ENCODE measurements at places on chromosomes 7 and 10.

DNA sequence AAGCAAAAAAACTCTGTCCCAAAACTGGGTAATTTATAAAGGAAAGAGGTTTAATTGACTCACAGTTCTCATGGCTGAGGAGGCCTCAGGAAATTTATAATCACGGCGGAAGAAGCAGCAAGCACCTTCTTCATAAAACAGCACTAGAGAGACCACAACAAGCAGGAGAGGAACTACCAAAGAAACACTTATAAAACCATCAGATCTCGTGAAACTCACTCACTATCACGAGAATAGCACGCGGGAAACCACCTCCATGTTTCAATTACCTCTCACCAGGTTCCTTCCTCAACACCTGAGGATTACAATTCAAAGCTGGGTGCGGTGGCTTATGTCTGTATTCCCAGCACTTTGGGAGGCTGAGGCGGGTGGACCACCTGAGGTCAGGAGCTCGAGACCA is 48.5 kb downstream of the PDIA4 start:
- DNase-seq: peak; percentile 64

DNA sequence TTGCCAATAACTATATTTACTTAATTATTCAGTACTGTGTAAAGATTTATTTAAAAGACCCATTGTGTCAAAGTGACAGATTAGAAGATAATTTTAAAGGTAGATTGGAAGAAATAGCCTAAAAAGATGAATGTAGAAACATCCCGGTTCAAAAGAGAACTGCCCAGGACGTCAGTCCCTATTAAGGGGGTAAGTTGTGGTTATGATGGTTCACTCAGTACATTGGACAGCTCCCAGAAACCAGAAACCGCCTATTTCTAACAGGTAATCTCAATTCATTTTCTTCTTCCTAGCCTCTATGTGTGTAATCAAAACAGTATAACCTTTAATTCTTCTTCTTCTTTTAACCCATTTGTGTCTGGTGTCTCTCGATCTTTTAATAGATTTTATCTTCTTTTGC is 1.5 kb upstream of the FERD3L start:
- no peak for DNase-seq

- no peak for DNase-seq
Measured at GRCh38 chr10:132109341-132110110, 43.8 kb downstream of the JAKMIP3 start.

GRCh38 chr10:47384148-47384921 is at the start of gene ZNF488:
Gene ZNF488 (minus strand): TSS chr10:47384293. CDS start chr10:47368829, 15,464 bp downstream.
- peak; percentile 74 for DNase-seq

GRCh38 chr7:91973639-91974038 is 33.0 kb downstream of the AKAP9 start:
- no peak for DNase-seq

- no peak for DNase-seq
Measured at GRCh38 chr10:13794992-13795612, 208.3 kb downstream of the PRPF18 start.

DNA sequence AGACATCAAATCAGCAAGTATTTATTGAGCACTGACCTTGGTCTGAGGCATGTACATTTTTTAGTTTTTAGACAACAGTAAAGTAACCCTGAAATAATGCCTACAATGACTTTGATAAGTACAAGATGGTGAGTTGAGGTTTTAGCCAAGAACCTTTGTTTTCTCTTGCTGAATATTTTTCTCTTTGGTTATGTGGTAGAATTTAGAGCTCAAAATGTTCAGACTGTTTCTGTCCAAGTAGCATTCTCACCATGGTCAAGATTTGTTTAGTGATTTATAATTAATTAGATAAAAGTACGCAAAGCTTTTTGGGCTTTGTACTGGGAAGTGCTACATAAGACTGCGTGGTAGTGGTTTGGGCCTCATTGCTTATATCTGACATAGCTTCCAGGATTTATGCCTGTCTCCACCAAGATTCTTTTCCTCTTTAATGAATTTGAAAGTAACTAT is 102.4 kb downstream of the KAT6B start:
- no peak for DNase-seq

DNA sequence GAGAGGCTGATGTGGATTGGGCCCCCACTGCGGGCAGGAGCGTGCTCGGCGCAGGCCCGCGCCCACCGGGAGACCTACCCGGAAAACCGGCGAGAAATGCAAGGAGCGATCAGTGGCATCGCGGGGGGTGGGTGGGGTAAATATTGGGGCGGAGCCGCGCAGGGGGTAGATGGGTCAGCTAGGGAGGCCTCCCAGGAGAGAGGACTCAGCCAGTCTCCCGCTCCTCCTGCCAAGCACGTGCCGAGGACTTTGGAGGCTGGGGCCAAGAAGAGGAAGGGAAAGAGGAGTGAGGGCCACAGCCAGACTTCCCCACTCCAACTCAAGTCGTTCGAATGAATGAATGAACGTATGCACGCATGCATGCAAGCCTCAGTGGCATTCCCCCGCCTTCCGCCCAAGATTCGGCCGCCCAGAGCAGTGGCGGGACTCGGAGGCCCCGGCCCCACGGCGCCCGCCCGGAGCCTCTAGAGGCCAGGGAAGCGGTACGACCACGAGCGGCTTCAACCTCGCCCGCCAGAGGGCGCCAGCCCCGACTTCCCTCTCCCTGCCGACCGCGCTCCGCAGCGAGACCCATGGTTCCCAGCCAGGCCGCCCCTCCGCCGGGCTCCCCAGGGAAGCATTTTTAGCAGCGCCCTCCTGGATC is 3.6 kb downstream of the NPM3 start:
- peak; percentile 90 for DNase-seq

GRCh38 chr10:89699581-89700064 is 1.8 kb upstream of the KIF20B start:
- DNase-seq: no peak

DNA sequence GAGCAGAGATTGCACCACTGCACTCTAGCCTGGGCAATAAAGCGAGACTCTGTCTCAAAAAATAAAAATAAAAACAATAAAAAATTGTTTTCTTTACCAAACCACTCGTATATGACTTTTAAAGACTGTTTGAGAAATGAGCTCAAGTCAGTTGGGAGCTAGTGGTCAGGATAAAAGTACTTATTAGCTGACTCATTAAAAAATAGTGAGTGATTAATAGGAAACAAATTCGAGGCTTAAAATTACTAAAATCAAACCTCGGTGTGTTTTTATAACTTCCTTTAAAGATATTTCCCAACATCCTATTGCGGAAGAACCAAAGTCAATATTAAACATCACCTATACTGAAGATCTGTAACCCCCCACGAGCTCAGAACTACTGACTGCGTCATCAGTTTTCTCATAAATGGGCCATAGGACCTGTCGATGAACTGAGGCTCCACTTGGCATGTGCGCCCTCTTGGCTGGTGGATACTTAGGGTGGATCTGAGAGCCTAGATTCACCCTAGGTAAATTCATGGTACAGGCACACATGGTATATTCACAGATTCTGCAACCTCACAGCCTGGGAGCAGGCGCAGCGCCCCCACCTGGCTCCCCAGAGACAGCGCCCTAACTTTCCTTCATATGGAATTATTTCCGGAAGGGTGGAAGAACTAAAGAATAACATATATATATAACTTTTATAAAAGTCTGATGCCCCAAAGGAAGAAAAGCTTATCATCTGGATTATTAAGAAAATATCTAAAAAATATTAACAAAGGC is 9.2 kb downstream of the MKI67 start:
- DNase-seq: no peak

- no peak for DNase-seq
Measured at GRCh38 chr7:92586403-92586802, 3.8 kb downstream of the FAM133B start.

DNA sequence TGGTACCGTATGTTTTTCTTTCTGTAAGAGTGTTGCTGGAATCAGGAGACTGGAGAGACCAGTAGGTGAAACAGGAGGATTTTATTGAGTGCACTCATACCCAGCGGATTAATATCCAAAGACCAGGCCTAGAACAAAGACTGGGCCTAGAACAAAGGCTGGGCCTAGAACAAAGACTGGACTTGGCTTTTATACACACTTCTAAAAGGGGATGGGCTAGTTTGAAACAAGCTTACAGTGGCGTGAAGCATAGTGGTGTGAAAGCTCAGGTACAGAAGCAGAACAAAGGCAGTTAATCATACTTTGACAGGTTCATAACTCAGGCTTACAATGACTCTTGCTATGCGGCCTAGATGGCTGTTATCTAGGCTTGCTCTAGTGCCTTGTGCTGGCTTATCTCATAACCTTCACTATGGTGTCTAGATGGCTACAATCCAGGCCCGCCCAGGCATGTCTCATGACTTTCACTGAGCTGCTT is 67.7 kb downstream of the TRIM24 start:
- peak; percentile 9 for DNase-seq

DNA sequence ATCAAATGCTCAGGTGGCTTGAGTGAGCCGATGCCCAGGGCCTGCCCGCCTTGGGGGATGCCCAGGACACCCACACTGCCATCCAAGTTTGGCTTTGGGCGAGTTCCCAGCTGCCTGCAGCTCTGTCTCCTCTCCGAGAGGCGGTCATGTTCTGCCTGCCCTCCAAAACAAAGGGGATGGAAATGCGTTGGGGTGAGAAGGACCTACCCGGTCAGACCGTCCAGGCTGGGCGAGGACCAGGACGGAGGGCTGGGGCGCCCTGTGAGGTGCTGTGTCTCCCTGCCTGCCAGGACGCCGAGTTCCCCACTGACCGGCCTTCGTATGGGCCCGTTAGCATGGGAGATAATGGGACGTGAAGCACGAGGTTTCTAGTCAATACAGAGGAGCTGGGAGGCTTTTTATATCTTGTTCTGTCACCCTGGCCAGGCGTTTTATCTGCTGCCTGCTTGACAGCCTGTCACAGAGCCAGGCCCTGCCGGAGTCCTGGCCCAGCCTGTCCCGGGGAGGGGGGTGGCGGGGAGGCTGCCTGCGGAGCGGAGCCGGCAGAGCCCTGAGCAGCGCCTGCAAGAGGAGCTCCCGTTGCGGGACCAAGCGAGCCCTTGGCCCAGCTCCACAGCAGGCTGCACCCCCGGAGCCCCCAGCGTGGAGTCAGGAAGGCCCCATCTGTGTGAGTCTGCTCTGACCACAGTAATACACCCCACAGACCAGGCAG is 22.0 kb upstream of the ELFN1 start:
- no peak for DNase-seq

- peak; percentile 13 for DNase-seq
Measured at GRCh38 chr10:81179805-81180452, 642.2 kb downstream of the SH2D4B start.

- peak; percentile 6 for DNase-seq
Measured at GRCh38 chr7:21448974-21449373, 21.1 kb downstream of the SP4 start.

GRCh38 chr7:28986028-28986764 is 28.1 kb upstream of the TRIL start:
- no peak for DNase-seq

DNA sequence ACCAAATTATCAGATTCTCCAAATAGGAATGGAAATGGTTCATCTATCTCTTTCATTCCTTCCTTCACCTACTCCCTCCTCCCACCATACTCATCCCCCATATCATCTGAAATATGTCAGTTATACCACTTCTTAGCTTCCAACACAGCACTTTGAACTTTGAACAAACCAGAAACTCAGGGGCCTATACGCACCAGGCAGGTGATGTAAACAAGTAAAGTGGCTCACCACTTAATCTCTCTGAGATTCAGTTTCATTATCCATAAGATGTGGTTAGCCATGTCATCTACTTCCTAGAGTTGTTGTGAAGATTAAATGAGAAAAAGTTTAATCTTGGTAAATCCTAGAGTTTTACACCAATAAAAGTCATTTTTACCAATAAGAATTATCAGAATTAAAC is 65.9 kb upstream of the LRRN3 start:
- DNase-seq: peak; percentile 67

DNA sequence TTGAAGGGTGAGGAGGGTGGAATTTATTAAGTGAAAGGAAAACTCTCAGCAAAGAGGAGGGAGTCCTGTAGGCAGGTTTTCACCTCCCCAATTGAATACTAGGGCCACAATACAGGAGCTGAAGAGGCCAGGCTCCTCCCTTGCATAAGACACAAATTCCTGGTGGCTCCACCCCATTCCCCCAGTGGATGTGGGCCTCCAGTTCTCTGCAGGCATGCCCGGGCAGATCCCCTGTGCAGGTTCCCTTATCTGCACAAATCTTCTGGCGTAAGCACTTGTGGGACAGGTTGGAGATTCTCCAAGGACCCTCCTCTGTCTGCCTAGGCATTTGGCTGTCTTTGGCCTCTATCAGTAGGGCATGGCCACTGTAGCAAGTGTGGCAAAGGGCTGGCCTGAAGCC is 847.1 kb upstream of the MBL2 start:
- DNase-seq: no peak

DNA sequence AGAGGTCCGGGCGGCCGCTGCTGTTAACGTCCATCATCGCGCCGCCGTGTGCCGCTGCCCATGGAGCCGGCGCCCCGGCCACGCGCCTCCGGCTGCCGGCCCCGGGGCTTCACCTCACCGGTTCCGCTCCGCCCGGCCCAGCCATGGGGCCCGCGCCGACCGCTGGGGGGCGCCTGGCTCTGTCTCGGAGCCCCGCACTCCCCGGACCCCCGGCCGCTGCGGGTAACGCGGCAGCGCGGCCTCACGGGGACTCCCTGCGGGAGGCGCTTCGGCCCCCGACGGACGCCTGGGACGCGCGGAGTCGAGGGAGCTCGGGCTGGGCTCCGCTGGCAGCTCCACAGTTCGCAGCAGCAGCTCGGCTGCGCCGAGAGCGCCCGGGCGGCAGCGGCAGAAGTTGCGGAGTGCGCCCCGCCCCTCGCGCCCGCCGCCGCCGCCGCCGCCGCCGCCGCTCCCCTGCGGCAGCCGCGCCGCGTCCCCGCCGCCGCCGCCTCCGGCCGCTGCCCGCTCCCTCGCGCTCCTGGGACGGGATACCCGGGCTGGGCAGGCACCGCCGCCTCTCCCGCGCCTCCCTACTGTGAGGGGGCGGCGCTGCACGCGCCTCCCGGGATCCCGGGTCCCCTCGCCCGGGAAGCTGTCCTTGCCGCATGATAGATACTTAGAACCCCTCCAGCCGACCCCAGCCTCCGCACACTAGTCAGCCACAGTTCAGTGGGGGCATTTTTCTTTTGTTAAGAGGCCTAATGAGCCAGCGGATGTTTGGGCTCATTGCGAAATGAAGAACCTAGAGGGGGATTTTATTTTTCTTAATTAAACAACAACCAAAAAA is at the start of gene HTR7:
Gene HTR7, minus strand, starts transcription at position 405 of the 826 bp plus-strand sequence. Its CDS starts 368 bp downstream, at position 37.
- peak; percentile 52 for DNase-seq
